ENCODE measurements at places on chromosomes 7 and 10.

DNA sequence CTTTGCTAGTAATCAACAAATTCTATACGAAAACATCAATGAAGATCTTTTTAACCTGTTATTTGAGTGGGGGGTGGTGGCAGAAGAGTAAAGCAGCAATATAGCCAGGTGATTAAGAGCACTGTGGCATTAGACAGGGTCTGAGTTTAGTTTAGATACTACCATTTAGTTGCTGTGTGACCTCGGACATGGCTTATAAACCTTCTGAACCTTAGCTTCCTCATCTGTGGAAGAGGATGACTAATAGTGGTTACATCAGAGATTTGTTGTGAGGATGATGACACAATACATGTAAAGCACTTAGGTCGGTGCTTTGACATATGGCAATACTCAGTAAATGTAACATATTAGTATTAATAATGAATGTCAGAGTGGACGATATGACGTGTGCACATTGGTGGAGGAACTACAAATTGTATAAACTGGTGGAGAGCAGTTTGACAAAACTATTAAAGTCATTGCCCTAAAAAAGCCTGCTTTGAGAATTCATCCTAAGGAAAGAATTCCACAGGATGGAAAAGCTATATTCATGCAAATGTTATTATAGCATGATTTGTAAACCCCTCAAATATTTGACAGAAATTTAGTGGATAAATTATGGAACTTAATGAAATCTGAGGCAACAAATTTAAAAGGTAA, 24.3 kb downstream of the SPAG6 start:
- DNase-seq = peak; percentile 10

- DNase-seq = no peak
Observed at GRCh38 chr10:131027256-131027655, 284.3 kb downstream of the TCERG1L start.

- no peak for DNase-seq
Observed at GRCh38 chr10:117544711-117545140, 2.2 kb downstream of the EMX2 start.

DNA sequence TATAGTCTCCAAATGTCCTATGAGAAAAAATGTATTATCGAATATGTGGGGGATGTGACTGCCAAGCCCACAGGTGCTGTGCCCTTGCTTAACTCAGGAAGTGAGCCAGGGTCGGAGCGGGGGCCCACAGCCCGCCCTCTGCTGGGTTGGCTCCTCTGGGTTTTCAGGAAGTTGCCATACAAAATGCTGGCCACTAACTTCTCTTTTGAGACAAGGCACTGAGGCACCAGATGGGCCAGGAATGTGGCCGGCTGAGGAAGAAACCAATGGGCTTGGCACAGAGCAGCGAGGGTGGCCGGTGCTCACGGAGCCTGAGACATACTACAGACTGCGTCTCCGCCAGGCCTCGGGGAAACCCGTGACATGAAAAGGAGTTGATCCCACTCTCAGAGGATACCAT, 58.9 kb downstream of the FAM53B start:
- no peak for DNase-seq

GRCh38 chr10:91514787-91515186, 104.6 kb downstream of the HECTD2 start:
- no peak for DNase-seq

DNA sequence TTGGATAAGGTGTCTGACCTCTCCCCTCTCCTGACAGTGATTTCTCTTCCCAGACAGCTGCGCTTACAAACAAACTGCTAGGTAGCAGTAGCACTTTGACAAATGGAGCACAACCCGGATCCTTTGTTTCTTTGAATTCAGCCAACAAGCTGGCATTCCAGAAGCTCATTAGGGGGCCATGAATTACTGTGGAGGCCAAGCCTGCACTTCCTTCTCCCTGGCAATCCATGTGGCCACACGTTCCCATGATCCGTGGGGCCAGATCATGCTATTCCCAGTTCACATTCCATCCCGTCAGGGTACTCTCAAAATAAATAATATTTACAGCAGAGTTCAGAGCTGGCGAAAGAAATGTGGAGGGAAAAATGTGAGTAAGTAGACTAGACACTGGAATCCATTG, 172.4 kb downstream of the PRPF18 start:
- no peak for DNase-seq

DNA sequence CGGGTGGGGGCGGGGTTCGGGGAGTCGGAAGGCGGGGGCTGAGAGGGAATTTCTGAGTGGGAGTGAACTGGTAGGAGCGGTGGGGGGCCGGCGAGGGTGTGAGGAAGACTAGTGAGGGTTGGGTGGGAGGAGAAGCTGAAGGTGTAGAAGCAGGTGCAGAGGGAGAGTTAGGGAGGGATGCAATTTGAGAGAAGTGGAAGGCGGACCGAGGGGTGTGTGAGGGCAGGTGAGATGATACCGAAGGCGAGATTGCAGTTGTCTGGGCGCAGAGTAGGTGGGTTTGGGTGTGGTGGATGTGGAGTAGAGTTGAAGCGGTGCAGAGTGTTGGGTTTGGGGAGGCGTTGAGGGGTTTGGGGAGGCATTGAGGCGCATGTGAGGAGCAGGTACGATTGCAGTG, 643 bp downstream of the KAT6B start:
- no peak for DNase-seq

- DNase-seq = no peak
Observed at GRCh38 chr7:80517282-80517747, 5.5 kb upstream of the GNAT3 start.

GRCh38 chr10:86071758-86072157, 294.8 kb downstream of the GRID1 start:
- DNase-seq = no peak

GRCh38 chr10:122567056-122567660, 6.6 kb downstream of the DMBT1 start:
- DNase-seq = peak; percentile 28

DNA sequence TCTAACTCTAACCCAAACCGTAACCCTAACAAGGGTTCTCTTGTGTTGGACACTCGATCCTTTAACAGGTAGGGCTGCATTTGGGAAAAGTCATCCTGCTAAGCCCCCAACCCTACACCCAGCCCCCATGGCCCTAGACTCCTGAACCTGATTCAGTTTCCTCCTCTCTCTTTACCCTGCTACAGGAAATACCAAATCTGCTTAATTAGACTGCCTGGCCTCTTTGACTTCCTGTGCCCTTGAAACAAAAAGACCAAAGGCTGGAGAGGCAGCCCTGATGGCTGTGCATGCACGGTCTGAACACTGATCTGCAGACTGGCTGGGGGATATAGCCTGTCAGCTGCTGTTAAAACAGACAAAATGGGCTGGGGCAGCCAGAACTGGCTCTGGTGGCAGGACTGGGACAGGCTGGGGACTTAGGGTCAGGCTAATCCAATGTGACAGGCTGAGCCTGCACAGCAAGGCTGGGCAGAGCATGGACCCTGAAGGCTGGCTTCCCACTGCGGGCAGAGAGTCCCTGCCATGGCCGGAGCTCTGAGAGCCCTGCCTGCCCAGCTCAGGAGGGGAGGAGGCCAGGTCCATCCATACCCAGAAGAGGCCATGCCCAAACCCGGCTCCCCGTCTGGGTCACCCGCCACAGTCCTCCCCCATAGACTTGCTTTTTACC, 51.0 kb upstream of the MSMB start:
- DNase-seq = no peak

- no peak for DNase-seq
Observed at GRCh38 chr10:119371704-119372663, 164.6 kb downstream of the GRK5 start.

DNA sequence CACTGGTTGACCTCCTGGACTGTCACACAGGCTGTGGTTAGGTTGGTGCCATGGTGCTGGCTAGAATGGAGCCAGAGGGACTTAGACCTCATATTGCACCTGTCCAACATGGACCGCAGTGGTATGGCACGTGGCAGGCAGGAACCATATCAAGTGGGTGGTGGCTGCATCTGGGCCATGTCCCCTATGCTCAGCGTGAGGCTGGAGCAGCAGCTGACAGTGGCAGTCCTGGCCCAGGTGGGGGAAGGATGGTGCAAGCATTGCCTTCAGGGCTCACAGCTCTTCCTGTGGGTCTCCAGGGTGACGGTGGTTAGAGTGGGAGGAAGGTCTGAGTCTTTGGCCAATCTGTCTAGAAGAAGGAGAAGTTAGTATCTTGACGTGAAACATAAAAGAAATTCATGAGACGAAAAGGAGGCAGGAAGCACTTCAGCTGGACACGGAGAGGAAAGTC, 54.5 kb upstream of the PFKFB3 start:
- no peak for DNase-seq

DNA sequence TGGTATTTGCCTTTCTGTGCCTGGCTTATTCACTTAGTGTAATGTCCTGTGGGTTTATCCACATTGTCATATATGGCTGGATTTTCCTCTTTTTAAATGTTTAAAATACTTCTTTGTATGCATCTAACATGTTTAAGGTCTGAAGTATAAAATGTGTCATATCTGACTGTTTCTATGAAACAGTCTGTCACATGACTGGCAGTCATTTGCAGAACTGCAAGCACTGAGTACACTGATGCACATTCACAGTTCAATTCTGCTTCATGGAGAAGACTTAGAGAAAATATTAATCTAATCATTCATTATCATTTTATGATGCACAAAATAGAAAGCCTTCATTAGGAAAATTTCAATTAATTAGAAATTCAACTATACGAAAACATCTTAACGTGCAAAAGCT, 119.7 kb upstream of the PRSS58 start:
- DNase-seq = no peak

- no peak for DNase-seq
Observed at GRCh38 chr7:41028580-41028979, 674.3 kb downstream of the INHBA start.

DNA sequence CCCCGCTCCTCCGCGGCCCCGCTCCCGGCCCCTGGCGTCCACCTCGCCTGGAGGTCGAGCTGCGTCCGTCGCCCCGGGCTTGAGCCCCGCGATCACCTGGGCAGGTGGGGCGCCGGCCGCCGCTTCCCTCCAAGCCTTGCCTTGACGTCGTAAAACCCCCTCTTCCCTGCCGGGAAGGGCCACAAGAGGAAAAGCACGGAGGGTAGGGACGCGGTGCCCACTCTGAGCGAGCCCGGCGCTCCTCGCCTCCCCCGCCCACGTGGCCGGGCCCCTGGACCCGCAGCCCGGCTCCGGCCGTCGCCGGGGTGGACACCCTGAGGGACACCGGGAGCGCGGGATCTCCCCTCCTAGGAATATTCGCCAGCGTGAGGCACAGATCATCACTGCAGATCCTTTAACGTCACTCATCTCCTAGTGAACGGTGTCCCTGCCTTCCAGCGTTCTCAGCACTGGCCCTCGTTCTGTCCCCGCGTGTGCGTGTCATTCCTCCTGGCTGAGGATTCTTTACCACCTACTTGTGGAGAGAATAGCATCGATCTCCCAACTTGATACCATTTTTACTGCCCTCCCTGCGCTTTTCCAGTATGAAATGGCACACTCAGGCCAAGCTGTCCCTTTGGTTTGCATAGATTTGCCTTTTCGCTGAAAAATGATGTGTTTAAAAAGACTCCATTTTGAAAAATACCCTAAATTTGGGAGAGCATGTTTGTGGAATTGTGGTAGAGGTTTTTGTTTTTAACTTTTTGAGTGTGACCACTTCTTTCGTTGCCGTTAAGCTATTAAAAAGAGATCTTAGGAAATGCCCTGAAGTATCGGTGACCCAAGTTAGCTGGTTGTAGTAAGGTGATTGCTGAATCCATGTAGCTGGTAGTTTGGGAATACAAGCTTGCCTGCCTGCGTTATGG, 649 bp downstream of the ACTR3B start:
- DNase-seq = no peak

DNA sequence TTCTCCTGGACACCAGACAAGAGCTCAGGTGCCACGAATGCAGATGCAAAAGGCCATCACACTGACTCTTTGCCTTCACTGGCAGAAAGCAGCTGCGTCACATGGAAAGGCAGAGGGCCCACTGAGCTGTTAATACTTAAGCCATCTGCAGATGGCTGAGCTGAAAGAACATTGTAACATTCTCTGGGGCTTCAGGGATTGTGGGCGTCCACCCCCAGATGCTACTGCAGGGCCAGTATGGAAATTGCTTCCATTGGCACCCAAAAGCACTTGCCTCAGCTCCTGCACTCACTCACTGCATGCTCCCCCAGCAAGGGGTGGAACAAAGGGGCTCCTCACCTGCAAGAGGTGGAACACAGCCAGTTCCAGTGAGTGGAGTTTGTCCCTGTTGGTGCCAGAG, 1264.6 kb downstream of the REEP3 start:
- no peak for DNase-seq

DNA sequence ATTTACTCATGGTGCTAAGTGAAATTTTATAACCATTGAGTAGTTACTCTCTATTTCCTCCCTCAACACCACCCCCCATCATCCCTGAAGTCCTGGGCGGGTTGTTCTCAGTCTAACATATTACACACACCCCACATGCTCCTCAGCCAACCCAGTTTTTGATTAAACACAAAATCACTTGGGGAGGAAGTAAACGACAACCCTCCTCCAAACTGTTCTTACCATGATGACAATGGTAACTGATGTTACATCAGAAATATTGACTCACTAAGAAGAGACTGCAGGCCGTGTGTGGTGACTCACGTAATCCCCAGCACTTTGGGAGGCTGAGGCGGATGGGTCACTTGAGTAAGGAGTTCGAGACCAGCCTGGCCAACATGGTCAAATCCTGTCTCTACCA, 44.2 kb downstream of the RAB11FIP2 start:
- peak; percentile 64 for DNase-seq

DNA sequence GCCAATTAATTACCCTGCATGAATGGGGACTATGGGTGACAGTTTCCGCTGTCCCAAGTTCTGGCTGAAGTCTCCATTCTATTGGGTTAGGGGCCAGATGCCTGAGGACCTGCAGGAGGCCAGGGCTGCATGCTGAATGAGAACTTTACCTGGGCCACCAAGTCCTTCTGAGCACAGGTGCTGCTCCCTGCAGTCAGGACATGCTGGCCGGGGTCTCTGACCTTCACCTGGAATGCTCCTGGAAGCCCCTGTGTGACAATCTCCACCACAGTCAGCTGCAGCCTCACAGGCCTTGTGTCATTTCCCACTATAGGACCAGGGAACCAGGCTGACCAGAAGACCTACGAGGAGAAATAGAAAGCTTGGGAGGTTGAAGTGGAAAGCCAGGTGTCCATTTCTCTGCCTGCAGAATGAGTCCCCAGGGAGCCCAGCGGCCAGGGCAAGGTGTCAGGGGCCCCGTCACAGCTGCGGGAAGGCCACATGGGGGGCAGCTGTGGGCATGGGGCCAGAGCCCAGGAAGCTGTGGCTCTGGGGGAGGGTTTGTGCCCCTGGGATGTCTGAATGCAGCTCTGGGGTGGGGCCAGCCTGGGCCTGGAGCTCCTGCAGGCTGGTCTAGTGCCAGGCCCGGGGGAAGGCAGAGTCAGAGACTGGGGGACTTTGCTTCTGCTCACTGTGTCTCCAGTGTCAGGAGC, 5.6 kb upstream of the GIMAP8 start:
- no peak for DNase-seq

DNA sequence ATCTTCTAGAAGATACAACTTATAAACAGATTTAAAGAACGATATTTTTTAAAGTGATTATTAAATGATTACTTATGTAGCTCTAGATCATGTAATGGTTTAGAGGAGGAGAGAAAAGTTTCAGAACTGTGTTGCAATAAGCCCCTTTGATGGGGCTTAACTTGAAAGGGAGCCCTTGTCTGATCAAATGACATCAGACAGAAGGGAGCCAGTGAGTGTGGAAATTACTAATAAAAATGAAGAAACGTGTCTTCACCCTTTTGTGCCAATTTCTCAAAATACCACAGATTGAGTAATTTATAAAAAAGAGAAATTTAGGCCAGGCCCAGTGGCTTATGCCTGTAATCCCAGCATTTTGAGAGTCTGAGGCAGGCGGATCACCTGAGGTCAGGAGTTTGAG, 318.2 kb downstream of the EXOC4 start:
- DNase-seq = no peak
